GM12865 (cell line): ENCODE measurements at places on chromosomes 7 and 10.

- DNase-seq = peak; percentile 82
Measured at GRCh38 chr10:11515596-11516430, 95.6 kb downstream of the USP6NL start.

GRCh38 chr10:77641788-77642397 lies 4.3 kb upstream of the KCNMA1 start:
- DNase-seq = peak; percentile 74

DNA sequence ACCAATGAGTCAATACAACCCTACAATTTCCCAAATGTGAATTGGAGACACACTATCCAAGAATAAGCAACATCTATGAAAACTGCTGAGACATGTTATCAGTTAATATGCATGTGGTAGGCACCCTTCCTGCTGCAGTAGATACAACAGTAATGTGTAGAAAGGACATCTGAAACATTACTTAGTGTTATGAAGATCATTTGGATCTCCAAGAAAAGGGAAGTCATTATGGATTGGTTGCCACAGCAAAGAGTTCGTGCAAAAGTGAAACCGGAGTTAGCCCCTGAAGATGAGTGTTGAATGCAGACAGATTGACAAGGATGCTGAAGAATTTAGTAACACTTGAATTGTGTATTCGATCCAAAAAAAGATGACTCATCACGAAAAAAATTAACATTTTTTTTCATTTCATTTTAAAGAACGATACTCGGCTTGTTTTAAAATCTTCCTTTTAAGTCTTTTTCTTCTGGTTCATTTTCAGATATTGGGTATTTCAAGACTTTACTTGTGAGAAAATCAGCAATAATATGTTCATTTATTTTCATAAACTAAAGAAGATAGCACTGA lies 322.4 kb upstream of the KLF6 start:
- DNase-seq = no peak

- DNase-seq = no peak
Measured at GRCh38 chr7:93810561-93810960, 80.0 kb downstream of the TFPI2 start.

GRCh38 chr7:97499204-97499603 lies 232.7 kb upstream of the TAC1 start:
- peak; percentile 46 for DNase-seq

- DNase-seq = no peak
Measured at GRCh38 chr7:117689406-117689805, 183.8 kb downstream of the CTTNBP2 start.

DNA sequence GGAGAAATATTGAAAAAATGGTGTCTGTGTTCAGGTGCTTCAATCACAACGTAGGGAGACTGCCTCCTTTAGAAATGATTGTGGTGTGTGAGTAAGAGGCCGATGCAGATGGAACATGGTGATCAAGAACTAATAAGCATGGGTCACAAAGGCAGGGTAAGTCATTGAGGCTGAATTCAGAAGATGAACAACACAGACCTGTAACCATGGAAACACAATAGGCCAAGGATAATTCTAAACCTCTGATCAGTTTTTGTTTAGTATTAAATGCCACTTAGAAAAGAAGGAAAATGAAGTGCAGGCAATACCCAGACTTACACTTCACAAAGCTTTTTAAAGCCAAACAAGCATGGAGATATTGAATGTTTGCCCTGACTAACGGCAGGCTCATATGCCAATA lies 32.8 kb upstream of the TAS2R16 start:
- DNase-seq = no peak

DNA sequence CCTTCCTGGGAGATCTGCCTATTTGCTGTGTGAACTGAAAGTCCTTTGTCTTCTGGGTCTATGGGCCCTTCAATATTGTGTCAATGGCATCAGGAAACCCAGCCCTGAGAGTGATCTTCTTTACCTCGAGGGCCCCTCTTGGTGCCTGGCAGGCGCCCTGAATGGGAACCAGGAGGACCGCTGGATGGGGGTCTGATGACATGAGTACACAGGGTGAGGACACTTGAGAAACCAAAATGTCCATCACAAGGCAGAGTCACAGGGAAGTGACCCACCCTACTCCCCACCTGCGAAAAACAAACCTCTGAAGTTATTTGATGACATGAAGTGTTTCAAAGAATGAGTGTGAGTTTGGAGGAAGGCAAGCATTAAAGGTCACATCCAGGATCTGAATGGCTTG lies 17.3 kb downstream of the SFTPA1 start:
- DNase-seq = no peak
